ENCODE measurements at places on chromosomes 11 and 22. TPM values are rescaled to one million over a fixed set of nuclear protein-coding genes. Genes with fewer than 3 reads are reported as not detected.

Gene TMEM191B
- total RNA-seq: 24.7 TPM

Gene CHRM1
- total RNA-seq: not detected

Gene KRTAP5-5
- total RNA-seq: not detected

Gene TLCD5
- total RNA-seq: 8.4 TPM

Gene MYRF
- 1.2 TPM for total RNA-seq

Gene CDK2AP2
- total RNA-seq: 90.8 TPM

Gene RAG2
- not detected for total RNA-seq

Gene SERHL2
- total RNA-seq: 12.6 TPM

Gene TNNI2
- not detected for total RNA-seq

Gene MIF
- total RNA-seq: 160 TPM

Gene KCNJ5
- 1.1 TPM for total RNA-seq

Gene EHF
- 0.22 TPM for total RNA-seq

Gene CCDC87
- total RNA-seq: 1.1 TPM

Gene CALCB
- total RNA-seq: 0.42 TPM

Gene KLHDC7B
- not detected for total RNA-seq

Gene NRIP3
- total RNA-seq: 1.3 TPM

Gene OMP
- total RNA-seq: not detected

Gene KRTAP5-10
- total RNA-seq: not detected

Gene HORMAD2
- total RNA-seq: not detected

Gene OR52N4
- total RNA-seq: 0.44 TPM

Gene MRGPRE
- total RNA-seq: 0.66 TPM

Gene CTSW
- total RNA-seq: not detected

Gene MOGAT2
- not detected for total RNA-seq

Gene WNT11
- total RNA-seq: 33.9 TPM

Gene PC
- 135 TPM for total RNA-seq

Gene RRAS2
- total RNA-seq: 43.2 TPM

Gene ASCL2
- 3.3 TPM for total RNA-seq

Gene GNAZ
- 14.1 TPM for total RNA-seq

Gene E2F8
- total RNA-seq: not detected

Gene MRGPRX2
- total RNA-seq: not detected

Gene POTEH
- not detected for total RNA-seq

Gene SLCO2B1
- 50.4 TPM for total RNA-seq

Gene POU2F3
- not detected for total RNA-seq

Gene SLC22A25
- total RNA-seq: not detected

Gene DUSP8
- total RNA-seq: 10.8 TPM

Gene PGA5
- total RNA-seq: not detected

Gene MS4A6E
- total RNA-seq: not detected

Gene NRGN
- total RNA-seq: 1.4 TPM

Gene LRRC74B
- not detected for total RNA-seq

Gene PIH1D2
- 3.9 TPM for total RNA-seq

Gene H19
- 642 TPM for total RNA-seq

Gene ACRV1
- total RNA-seq: not detected

Gene TP53AIP1
- not detected for total RNA-seq
